ENCODE measurements at places on chromosomes 2 and 18.

DNA sequence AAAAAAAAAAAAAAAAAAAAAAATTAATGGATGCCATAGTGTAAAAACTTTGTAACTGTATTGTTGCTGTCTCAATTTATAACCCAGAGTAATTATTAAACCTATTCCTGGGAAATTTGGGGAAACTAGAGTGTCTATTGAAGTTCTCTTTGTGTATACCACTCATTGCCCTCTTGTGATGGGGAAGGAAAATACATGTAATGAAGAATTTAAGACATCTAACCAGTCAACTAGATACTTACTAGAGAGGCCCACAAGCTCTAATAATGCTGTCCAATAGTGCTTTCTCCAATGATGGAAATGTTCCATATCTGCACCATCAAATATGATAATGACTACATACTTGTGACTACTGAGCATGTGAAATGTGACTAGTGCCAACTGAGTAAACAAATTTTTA is 168.5 kb upstream of the SLC39A10 start:
- no peak for DNase-seq
- H3K4me3 ChIP-seq, result no peak overlapping the region
- H3K36me3 ChIP-seq, result peaks cover 3% of the 10 kb centered on the region
- H3K27me3 ChIP-seq, result no peaks in the 10 kb centered on the region
- H3K27ac ChIP-seq, result no peak overlapping the region

DNA sequence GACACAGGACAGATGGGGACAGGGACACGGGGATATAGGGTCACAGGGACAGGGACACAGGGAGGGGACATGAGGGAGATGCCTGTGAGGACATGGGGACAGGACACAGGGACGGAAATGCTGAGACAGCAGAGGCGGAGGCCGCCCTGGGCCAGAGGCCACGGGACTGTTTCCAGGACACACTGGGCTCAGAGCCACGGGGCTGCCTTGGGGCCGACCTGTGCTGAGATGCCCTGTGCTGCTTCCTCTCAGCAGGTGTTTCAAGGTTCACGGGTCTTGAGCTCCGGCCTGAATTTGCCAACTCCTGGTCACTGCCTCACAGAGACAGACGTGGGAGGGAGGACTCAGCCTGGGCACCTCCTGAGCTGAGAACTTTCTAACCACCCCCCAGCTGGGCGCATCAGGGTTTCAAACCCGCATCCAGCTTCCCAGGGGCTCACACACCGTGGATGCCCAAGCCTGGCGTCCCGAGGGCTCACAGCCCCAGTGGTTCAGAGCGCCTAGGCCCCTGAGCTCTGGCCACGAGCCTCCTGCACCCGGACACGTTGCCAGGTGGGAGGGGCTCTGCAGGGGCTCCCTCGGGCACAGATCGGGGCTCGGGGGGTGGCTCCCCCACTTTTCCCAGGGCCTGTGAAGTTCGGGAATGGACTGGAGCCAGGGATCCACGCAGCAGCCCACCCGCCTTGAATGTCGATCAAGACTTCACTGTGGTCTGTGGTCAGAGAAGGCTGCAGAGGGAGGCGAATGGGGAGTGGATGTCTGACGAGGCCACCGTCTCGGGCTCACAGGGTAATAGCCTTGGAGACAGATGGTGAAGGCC is 64.1 kb downstream of the SLC66A2 start:
- H3K27me3 ChIP-seq, result no peaks in the 10 kb centered on the region

- H3K4me1 ChIP-seq, result no peaks in the 10 kb centered on the region
- DNase-seq, result no peak
- H3K27me3 ChIP-seq, result no peaks in the 10 kb centered on the region
- H3K27ac ChIP-seq, result no peak overlapping the region
- H3K36me3 ChIP-seq, result peaks cover 3% of the 10 kb centered on the region
These were observed 74.4 kb downstream of the KIAA1328 start for GRCh38 chr18:36903215-36903928.

DNA sequence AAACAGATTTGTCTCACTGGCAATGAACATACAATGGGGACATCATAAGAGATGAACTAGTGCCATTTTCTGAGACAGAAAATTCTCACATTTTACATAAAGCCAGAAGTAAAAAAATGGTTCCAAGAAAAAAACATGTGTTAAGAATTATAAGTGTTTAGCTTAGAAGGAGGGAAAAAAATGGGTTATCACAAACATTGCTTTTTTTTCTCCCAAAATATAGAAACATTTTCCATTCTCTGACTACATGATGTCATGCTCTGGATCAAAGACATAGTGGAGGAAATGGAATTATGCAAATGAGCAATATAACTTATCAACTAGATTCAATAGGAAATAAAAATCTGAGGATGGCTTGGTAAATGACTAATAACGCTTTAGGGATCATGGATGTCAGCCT is 49.8 kb downstream of the SPATS2L start:
- no peak overlapping the region for H3K27ac ChIP-seq
- DNase-seq, result no peak
- H3K36me3 ChIP-seq, result no peaks in the 10 kb centered on the region
- H3K27me3 ChIP-seq, result peaks cover 15% of the 10 kb centered on the region
- H3K4me3 ChIP-seq, result no peak overlapping the region
- H3K4me1 ChIP-seq, result no peaks in the 10 kb centered on the region

DNA sequence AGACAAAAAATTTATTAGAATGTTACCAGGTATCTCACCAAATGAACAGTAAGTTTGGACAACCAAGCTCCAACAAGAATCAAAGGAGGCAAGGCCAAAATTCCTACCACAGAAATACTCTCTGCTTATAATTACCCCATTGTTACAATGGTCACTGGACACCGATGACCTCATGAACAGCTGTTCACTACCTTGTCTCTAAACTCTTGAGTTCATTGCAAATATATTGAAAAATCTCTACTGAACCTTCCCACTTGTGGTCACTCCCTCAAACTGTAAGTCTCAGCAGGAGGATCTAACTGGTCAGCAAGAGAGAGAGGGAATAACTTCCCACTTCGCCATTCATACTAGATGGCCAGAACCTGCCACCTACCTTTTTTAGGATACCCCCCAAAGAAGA is 50.0 kb downstream of the ERBB4 start:
- no peak overlapping the region for H3K27ac ChIP-seq
- no peaks in the 10 kb centered on the region for H3K27me3 ChIP-seq
- H3K4me1 ChIP-seq, result no peaks in the 10 kb centered on the region
- DNase-seq, result no peak

- peaks cover 2% of the 10 kb centered on the region for H3K36me3 ChIP-seq
- H3K27ac ChIP-seq, result no peak overlapping the region
- peaks cover 4% of the 10 kb centered on the region for H3K4me1 ChIP-seq
- no peak for DNase-seq
- H3K27me3 ChIP-seq, result no peaks in the 10 kb centered on the region
These were observed 44.7 kb downstream of the TGFA start for GRCh38 chr2:70508711-70509462.

DNA sequence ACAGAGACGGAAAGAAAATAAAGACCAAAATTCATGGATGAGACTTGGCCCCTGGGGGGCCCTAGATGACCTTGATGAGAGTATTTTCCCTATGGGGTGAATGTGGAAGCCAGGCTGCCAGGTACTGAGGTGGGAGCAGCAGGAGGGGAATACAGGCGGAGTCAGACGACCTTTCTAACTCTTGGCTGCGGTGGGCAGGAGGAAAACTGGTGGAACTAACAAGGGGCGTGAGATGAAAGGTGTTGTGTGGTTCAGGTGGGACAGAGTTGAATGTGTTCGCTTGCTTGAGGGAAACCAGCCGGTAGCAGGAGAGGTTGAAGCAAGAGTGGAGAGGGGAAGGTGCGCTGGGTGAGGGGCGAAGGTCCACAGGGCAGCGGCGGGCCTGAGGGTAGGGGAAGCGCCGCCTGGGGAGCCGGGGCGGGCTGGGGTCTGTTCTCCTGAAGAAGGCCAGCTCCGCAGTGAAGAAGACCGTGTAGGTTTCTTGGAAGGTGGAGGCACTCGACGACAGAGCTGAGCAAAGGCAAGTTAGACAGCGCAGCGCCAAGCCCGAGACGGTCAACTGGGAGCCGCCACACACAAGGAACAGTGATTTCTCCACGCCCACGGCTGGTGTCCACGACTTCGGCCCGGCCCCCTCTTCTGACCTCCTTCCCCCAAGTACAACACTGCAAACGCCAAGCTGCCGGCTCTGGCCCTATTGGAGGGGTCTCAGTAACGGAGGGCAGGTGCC is 61.7 kb downstream of the GNAL start:
- peaks cover 11% of the 10 kb centered on the region for H3K4me1 ChIP-seq
- H3K36me3 ChIP-seq, result peaks cover 10% of the 10 kb centered on the region
- peaks cover 70% of the 10 kb centered on the region for H3K27me3 ChIP-seq
- peak overlapping the region; percentile 78 for H3K4me3 ChIP-seq
- no peak overlapping the region for H3K27ac ChIP-seq

GRCh38 chr18:35042389-35043071 is 1.3 kb downstream of the MAPRE2 start:
- no peaks in the 10 kb centered on the region for H3K27me3 ChIP-seq
- peaks cover 56% of the 10 kb centered on the region for H3K4me1 ChIP-seq
- peaks cover 7% of the 10 kb centered on the region for H3K36me3 ChIP-seq
- H3K4me3 ChIP-seq, result peak overlapping the region; percentile 98
- peak overlapping the region; percentile 97 for H3K27ac ChIP-seq

DNA sequence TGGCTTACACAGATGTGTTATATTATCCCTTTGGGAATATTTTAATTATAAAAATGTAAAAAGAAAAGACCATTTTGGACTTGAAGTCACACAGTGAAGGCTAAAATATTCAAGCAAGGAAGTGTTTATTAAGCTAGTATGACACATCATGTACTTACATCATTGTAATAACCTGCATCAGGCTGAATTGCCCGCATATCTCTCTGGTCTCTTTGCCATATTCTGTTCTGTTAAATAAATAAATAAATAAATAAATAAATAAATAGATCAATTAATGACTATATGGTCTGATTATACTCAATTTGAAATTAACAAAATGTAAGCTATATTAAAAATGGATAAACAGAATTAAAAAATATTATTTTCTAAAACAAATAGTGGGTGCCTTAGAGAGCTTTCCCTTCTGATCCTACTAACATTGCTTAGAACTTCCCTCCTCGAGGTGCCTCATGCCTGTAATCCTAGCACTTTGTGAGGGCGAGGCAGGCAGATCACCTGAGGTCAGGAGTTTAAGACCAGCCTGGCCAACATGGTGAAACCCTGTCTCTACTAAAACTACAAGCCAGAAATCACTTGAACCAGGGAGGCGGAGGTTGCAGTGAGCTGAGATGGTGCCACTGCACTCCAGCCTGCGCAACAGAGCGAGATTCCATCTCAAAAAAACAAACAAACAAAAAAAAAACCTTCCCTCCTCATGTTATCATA is 42.0 kb downstream of the WDR33 start:
- H3K4me1 ChIP-seq, result peaks cover 12% of the 10 kb centered on the region
- no peak for DNase-seq
- H3K27ac ChIP-seq, result peak overlapping the region; percentile 87
- peaks cover 4% of the 10 kb centered on the region for H3K36me3 ChIP-seq
- H3K4me3 ChIP-seq, result no peak overlapping the region

- DNase-seq, result no peak
- no peak overlapping the region for H3K27ac ChIP-seq
- H3K4me3 ChIP-seq, result no peak overlapping the region
- H3K4me1 ChIP-seq, result no peaks in the 10 kb centered on the region
These were observed 157.9 kb upstream of the APCDD1 start for GRCh38 chr18:10296491-10296890.

DNA sequence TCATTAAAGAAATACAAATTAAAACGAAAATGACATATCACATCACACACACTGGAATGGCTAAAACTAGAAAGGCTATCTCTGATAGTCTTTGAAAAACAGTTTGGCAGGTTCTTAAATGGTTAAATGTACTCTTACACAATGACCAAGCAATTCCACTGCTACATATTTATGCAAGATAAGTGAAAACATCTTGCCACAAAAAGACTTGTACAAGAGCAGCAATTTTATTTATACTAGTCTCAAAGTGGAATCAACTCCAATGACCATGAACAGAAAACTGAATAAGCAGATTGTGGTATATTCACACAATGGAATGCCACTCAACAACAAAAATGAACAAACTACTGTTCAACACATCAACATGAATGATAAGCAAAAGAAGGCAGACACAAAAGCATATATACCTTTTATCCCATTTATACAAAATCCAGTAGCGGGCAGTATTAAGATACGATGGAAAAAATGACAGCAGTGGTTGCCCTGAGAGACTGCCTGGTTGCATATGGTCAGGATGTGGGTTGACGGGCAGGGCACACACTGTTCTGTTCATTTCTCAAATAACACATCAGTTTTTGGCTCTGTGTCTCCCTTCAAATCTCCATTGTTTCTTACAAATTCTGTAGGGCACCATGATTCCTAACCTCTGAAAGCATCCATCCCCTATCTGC is 25.4 kb downstream of the SP100 start:
- H3K4me3 ChIP-seq, result peak overlapping the region; percentile 76
- peak overlapping the region; percentile 94 for H3K27ac ChIP-seq
- peaks cover 8% of the 10 kb centered on the region for H3K36me3 ChIP-seq
- peaks cover 32% of the 10 kb centered on the region for H3K4me1 ChIP-seq
- DNase-seq, result no peak

- H3K4me1 ChIP-seq, result peaks cover 12% of the 10 kb centered on the region
- H3K27ac ChIP-seq, result no peak overlapping the region
- DNase-seq, result no peak
- no peak overlapping the region for H3K4me3 ChIP-seq
- H3K27me3 ChIP-seq, result no peaks in the 10 kb centered on the region
These were observed 6.2 kb downstream of the DBI start for GRCh38 chr2:119372778-119373568.

GRCh38 chr2:74740395-74740740 is 86.3 kb downstream of the SEMA4F start:
- H3K4me1 ChIP-seq, result no peaks in the 10 kb centered on the region
- no peak overlapping the region for H3K4me3 ChIP-seq
- DNase-seq, result no peak
- H3K27me3 ChIP-seq, result peaks cover 24% of the 10 kb centered on the region

- H3K27ac ChIP-seq, result no peak overlapping the region
- H3K36me3 ChIP-seq, result peaks cover 2% of the 10 kb centered on the region
- no peak for DNase-seq
- H3K27me3 ChIP-seq, result no peaks in the 10 kb centered on the region
- H3K4me3 ChIP-seq, result no peak overlapping the region
These were observed 23.8 kb upstream of the SERTAD2 start for GRCh38 chr2:64677530-64677929.

DNA sequence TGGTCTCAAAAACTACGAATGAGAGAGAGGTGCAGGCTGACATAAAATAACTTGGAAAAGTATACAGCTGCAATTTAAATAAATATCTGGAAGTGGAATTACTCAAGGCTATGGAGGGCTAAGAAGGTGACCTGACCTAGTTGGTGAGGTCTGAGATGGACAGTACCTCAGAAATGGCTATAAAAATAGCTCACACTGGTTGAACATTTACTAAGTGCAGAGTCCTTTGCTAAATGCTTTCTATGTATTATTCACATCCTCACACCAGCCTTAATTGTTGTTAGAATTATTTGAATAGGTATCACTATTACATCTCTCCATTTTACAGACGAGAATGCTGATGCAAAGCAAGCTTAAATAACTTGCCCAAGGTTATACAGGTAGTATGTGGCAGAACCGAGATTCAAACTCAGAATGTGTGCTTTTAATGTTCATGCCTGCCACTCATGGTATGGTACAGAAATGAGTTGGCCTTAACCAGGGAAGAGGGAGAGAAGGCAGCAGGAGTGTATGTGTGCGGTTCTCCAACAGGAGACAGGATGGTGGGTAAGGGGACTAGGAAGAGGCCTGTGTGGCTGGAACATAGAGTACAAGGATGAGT is 37.4 kb downstream of the MRPL44 start:
- peaks cover 2% of the 10 kb centered on the region for H3K4me1 ChIP-seq
- no peaks in the 10 kb centered on the region for H3K36me3 ChIP-seq
- DNase-seq, result no peak
- H3K4me3 ChIP-seq, result no peak overlapping the region
